ENCODE measurements at places on chromosomes 12 and 14.

- DNase-seq = no peak
Observed at GRCh38 chr12:130847112-130847511, 8.1 kb upstream of the STX2 start.

DNA sequence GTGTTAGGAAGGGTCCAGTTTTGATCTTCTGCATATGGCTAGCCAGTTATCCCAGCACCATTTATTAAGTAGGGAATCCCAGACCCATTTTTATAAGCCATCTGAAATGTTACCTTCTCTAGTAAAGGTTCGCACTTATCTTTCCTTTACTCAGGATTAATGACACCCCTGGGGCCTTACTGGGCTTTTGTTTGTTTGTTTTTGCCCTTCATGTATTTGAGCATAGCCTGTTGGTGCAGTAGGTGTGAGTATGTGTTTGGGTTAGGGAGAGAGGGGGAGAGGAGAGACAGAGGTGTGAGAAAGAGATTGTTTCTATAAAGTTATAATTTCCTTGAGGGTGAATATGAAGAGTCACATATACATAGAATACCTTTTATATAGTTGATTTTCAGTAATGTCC, 96.9 kb downstream of the AKAP6 start:
- DNase-seq = no peak

DNA sequence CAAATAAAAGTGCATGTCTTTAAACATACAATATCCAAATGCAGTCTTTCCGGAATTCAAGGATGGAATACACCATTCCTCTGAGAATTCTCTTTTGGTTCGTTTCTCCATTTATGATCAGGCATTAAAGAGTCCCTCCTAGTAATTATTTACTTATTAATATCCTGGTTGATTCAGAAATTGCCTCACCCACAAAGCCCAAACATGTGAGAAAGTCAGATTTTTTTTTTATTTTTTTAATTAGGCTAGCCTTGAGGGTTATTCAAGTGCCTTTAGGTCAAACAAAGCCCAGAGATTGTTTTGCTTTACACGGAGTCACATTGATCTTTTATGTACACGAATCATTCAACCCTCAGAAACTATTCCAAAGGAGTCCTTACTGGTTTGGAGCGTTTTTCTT, 6.4 kb upstream of the TSPAN8 start:
- DNase-seq = no peak

GRCh38 chr12:10700581-10700980, 22.5 kb downstream of the YBX3 start:
- no peak for DNase-seq

DNA sequence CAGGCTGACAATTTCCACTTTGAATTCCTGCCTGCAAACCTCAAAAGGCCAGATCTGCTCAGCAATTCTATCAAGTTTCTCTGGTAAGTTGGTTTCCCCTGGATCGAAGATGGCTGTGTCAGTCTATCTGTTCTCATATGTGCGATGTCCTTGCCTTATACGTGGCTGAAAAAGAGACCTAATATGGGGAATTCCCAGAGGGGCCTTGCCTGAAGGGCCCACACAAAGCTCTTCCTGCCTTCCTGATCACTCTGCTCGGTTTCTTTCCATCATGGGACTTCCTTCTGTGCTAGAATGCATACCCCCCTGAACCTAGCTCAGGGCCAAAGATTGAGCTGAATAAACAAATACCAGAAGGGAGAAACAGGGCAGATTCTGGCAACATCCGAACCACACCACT, 13.2 kb downstream of the TCL1B start:
- DNase-seq = no peak

GRCh38 chr12:57621497-57622292, 10.5 kb downstream of the ARHGEF25 start:
- no peak for DNase-seq

- no peak for DNase-seq
Observed at GRCh38 chr14:63512861-63513260, 30.3 kb downstream of the PPP2R5E start.

- DNase-seq = no peak
Observed at GRCh38 chr12:71440345-71440762, 756 bp downstream of the LGR5 start.

DNA sequence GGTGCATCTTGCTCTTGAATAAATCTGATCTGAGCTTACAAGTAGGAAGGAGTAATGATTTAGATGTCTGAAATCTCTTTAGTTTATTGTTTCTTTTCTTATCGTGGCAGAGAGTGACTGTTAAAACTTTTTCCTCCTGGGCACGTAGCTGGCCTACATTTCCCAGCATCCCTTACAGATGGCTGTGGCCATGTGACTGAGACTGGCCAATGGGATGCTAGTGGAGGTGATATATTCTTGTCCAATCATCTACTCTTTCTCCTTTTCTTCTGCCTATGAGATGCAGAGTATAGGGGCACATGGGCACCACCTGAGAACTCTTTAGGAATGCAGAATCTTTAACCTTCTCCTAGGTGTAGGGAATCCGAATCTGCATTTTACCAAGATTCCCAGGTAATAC, 237.3 kb downstream of the RGS6 start:
- no peak for DNase-seq

DNA sequence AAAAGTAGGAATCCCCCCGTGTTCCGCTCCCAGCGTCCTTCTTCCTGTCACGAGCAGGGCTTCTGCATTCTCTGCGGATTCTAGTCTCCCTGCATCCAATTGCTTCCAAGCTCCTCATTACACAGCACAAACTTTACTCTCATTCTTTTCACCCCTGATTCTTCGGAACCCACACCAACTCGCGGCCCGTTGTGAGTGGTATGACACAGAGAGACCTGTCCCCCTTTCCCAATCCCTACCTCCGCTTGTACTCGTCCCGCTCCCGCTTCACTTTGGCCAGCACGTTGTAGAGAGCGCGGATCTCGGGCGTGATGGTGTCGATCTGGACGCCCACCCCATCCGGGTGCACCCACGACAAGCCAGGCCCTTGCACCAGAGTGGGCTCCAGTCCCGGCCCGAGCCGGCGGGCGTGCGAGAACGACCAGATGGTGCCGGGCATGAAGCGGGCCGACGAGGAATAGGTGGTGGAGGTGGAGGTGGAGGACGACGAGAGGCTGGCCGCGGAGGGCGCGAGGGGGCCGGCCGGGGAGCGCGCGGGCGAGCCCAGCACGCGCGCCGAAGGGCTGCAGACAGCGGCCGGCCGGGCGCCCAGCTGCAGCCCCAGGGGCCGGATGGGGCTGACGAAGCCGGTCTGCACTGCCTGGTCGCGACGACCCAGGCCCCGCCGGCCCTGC, 687 bp downstream of the IFFO1 start:
- no peak for DNase-seq

- DNase-seq = no peak
Observed at GRCh38 chr12:22353615-22354325, 19.3 kb upstream of the ST8SIA1 start.

Measured in amygdala (tissue), 56 donors.